Motor neuron (in vitro differentiated cells): ENCODE measurements at places on chromosomes 3 and 15. TPM values are rescaled to one million over a fixed set of nuclear protein-coding genes. Genes with fewer than 3 reads are reported as not detected.

Gene ACTRT3
- 0.57 and 0.58 TPM in 2 replicates for total RNA-seq

Gene CISH
- 1.3 and 1.9 TPM in 2 replicates for total RNA-seq

Gene COL6A5
- total RNA-seq = 0.08 and 0.09 TPM in 2 replicates

Gene TCF12
- total RNA-seq = 34.7 and 39.7 TPM in 2 replicates

Gene MAP1A
- total RNA-seq = 29.6 and 32.8 TPM in 2 replicates

Gene TNFSF10
- total RNA-seq = 7.1 and 11.0 TPM in 2 replicates

Gene CCDC51
- 27.6 and 28.7 TPM in 2 replicates for total RNA-seq

Gene GPR156
- total RNA-seq = 2.2 and 4.6 TPM in 2 replicates

Gene RETNLB
- 1.4 TPM in 1 of 2 replicates, not detected in the other for total RNA-seq

Gene DUOX1
- total RNA-seq = 0.90 and 3.0 TPM in 2 replicates

Gene WNT5A
- total RNA-seq = 1.6 TPM in 2 replicates

Gene MME
- total RNA-seq = 1.0 and 1.2 TPM in 2 replicates

Gene RLBP1
- total RNA-seq = not detected in 2 replicates

Gene MRAS
- total RNA-seq = 51.4 and 62.3 TPM in 2 replicates

Gene CLDN16
- total RNA-seq = 0.11 TPM in 1 of 2 replicates, not detected in the other
